HTR-8/SVneo (cell line): ENCODE measurements at places on chromosomes 2 and 18.
A peak's percentile ranks its signal among the peaks of the same experiment; 100 is the strongest.

GRCh38 chr2:174877751-174878150 is 113.5 kb upstream of the CHRNA1 start:
- DNase-seq: no peak

DNA sequence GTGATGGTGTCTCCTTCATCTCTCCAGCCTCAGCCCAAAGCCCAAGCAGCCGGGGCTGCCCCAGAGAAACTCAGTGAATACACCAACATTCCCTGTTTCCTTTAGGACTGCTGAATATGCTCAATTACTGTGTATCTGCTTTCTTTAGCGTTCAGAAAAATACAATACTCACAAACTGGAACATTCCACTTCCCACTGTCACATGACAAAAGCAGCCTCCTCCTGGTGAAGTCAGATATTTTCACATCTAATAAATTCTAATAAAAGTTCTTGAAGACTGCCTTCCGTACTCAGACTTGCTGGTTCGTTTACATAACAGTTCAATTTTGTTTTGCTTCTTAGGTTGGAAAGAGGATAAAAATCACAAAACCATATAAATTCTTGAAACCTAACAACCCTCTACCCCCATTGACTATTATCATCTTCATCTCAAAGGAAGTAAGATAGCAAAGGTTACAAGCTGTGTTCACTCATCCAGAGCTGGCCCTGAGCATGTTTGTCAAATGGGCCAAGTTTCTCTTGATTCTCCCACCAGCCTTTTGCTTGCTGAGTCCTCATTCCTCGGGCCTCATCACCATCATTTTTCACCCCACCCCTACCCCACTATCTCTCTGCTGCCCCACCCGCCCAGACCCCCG is 190.8 kb upstream of the HNRNPA3 start:
- no peak for DNase-seq

- no peak for DNase-seq
These were observed 23.1 kb downstream of the DGUOK start for GRCh38 chr2:73949802-73950201.

GRCh38 chr18:58792086-58792485 is 72.6 kb upstream of the ZNF532 start:
- DNase-seq: no peak

GRCh38 chr2:159968279-159968900 is 94.0 kb downstream of the PLA2R1 start:
- peak; percentile 62 for DNase-seq

DNA sequence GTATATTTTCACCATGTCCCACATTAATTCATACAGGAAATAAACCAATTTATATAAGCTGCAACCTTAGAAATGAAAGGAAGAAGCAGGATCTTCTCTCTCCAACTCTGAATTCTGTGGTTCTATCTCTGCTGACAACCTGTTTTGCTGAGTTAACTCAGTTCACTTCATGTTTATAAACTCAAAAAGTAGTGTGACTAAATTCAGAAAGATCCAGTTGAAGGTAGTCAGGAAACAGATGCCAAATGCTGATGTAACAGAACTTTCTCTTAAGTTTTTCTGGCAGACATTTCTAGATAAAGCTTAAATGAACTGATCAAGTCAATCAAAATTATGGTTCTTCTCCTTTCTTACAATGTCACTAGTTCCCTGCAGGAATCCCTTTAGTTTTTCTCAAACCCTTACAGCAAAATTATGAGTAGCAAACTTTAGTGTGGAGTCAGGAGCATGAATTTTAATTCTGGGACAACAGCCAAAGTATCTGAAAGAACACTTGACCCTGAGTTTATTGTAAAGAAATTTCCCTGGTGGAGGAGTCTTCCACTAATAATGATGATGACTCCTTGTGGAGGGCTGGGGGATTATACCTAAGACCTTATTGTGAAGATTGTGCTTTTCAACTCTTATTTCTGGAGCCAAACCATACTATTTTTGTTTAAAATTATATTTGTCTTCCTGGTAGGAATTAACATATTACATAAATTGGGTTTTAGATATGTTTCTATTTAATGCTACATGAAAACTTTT is 216.9 kb downstream of the MYO3B start:
- no peak for DNase-seq

- no peak for DNase-seq
These were observed 337.8 kb upstream of the TCF4 start for GRCh38 chr18:55925772-55926171.

DNA sequence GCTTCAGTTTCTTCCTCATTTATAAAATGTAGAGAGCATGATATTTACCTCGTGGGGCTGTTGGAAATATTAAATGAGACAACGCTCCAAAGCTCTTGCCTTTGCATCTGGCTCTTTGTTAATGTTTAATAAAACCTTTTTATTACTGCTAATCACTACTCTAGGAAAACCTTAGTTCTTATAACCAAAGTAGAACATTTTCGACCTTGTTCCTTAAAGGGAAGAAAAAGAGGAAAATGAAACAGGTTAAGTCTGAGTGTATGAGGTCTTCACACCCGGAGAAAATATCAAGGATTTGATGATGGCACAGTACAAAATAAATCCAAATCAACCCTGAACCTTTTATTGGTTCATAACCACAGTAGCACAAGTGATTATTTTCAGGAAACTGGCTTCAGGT is 86.6 kb upstream of the BCL2L11 start:
- DNase-seq: no peak

- DNase-seq: no peak
These were observed 368.1 kb downstream of the RPRM start for GRCh38 chr2:153110486-153110885.

- DNase-seq: no peak
These were observed 28.7 kb downstream of the SLC14A1 start for GRCh38 chr18:45752681-45753080.
